A549 treated with DMSO at 1 μM for 4 hours (cell line): ENCODE measurements at places on chromosomes 7 and 10. TPM values are rescaled to one million over a fixed set of nuclear protein-coding genes. Genes with fewer than 3 reads are reported as not detected.

Gene ACBD7
- 0.85 to 1.1 TPM (median 0.96 TPM) in 5 replicates for total RNA-seq

Gene KIF11
- 34.6 to 44.8 TPM (median 42.7 TPM) in 5 replicates for total RNA-seq

Gene USP54
- 10.6 to 15.7 TPM (median 12.9 TPM) in 5 replicates for total RNA-seq

Gene DMBT1
- total RNA-seq = 0.03 to 0.06 TPM (median 0.04 TPM) in 4 of 5 replicates, not detected in the other

Gene OR6B1
- total RNA-seq = not detected in 5 replicates

Gene FAM221A
- 0.15 to 1.6 TPM (median 0.52 TPM) in 5 replicates for total RNA-seq

Gene CHAT
- total RNA-seq = not detected in 5 replicates

Gene KLF14
- total RNA-seq = 0.05 TPM in 2 of 5 replicates, not detected in the others

Gene NPC1L1
- total RNA-seq = 0.06 to 0.09 TPM (median 0.08 TPM) in 4 of 5 replicates, not detected in the other

Gene PTF1A
- not detected in 5 replicates for total RNA-seq

Gene PNLIPRP1
- total RNA-seq = not detected in 5 replicates

Gene MARVELD1
- total RNA-seq = 36.8 to 41.1 TPM (median 39.3 TPM) in 5 replicates

Gene HPSE2
- total RNA-seq = not detected in 5 replicates

Gene SPRN
- 0.13 to 0.38 TPM (median 0.21 TPM) in 5 replicates for total RNA-seq

Gene OR2A5
- not detected in 5 replicates for total RNA-seq

Gene AGR2
- total RNA-seq = 103 to 163 TPM (median 124 TPM) in 5 replicates

Gene TMEM229A
- total RNA-seq = not detected in 5 replicates

Gene CALML5
- total RNA-seq = not detected in 5 replicates

Gene DPY19L1
- 36.9 to 59.3 TPM (median 51.6 TPM) in 5 replicates for total RNA-seq

Gene ASB10
- not detected in 5 replicates for total RNA-seq

Gene RAB19
- total RNA-seq = not detected in 5 replicates

Gene ADRA2A
- 0.02 to 0.04 TPM in 2 of 5 replicates, not detected in the others for total RNA-seq

Gene SHTN1
- 22.8 to 31.3 TPM (median 27.0 TPM) in 5 replicates for total RNA-seq

Gene CPA1
- not detected in 5 replicates for total RNA-seq

Gene OR2A14
- total RNA-seq = not detected in 5 replicates

Gene ZNF511
- 59.7 to 77.8 TPM (median 69.4 TPM) in 5 replicates for total RNA-seq

Gene TMEM176B
- 0.09 to 0.16 TPM in 2 of 5 replicates, not detected in the others for total RNA-seq

Gene OR2A42
- total RNA-seq = not detected in 5 replicates

Gene MET
- 90.2 to 136 TPM (median 115 TPM) in 5 replicates for total RNA-seq

Gene FANK1
- total RNA-seq = 2.9 to 5.7 TPM (median 4.2 TPM) in 5 replicates

Gene ZSWIM8
- total RNA-seq = 31.8 to 44.6 TPM (median 39.5 TPM) in 5 replicates

Gene ZNF727
- not detected in 5 replicates for total RNA-seq

Gene FZD1
- total RNA-seq = 2.4 to 2.9 TPM (median 2.6 TPM) in 5 replicates

Gene TAF3
- total RNA-seq = 7.2 to 9.1 TPM (median 8.9 TPM) in 5 replicates

Gene IRF5
- total RNA-seq = 12.8 to 17.4 TPM (median 14.7 TPM) in 5 replicates

Gene ABCB4
- total RNA-seq = not detected in 5 replicates

Gene HMX2
- total RNA-seq = 0.06 to 0.27 TPM (median 0.15 TPM) in 4 of 5 replicates, not detected in the other

Gene GIMAP8
- total RNA-seq = not detected in 5 replicates

Gene GBX1
- total RNA-seq = 0.18 TPM in 1 of 5 replicates, not detected in the others

Gene CUL1
- 52.4 to 70.7 TPM (median 64.2 TPM) in 5 replicates for total RNA-seq

Gene TBXAS1
- 10.2 to 11.8 TPM (median 11.0 TPM) in 5 replicates for total RNA-seq

Gene CRYGN
- not detected in 5 replicates for total RNA-seq

Gene GDF2
- not detected in 5 replicates for total RNA-seq

Gene HTR5A
- total RNA-seq = not detected in 5 replicates

Gene EIF5AL1
- 2.3 to 5.1 TPM (median 2.8 TPM) in 5 replicates for total RNA-seq

Gene RAPGEF5
- total RNA-seq = 0.10 to 0.18 TPM (median 0.17 TPM) in 5 replicates

Gene NRBF2
- 20.9 to 27.7 TPM (median 21.8 TPM) in 5 replicates for total RNA-seq

Gene CYP3A5
- 1.4 to 2.2 TPM (median 1.5 TPM) in 5 replicates for total RNA-seq

Gene PDZD7
- total RNA-seq = 0.57 to 0.97 TPM (median 0.87 TPM) in 5 replicates

Gene ACSM6
- total RNA-seq = not detected in 5 replicates

Gene UNCX
- total RNA-seq = 0.07 to 0.08 TPM in 2 of 5 replicates, not detected in the others

Gene TAS2R5
- total RNA-seq = 0.37 to 0.81 TPM (median 0.46 TPM) in 4 of 5 replicates, not detected in the other

Gene PRRT4
- total RNA-seq = 0.19 to 0.43 TPM (median 0.37 TPM) in 5 replicates

Gene ASB15
- not detected in 5 replicates for total RNA-seq

Gene ARHGEF35
- 0.23 to 0.44 TPM (median 0.38 TPM) in 5 replicates for total RNA-seq

Gene ANXA8
- total RNA-seq = 27.8 to 40.7 TPM (median 30.6 TPM) in 5 replicates
